ENCODE measurements at places on chromosomes 6 and 20.

- no peak for DNase-seq
Measured at GRCh38 chr6:155078331-155078745, 83.2 kb downstream of the TIAM2 start.

GRCh38 chr6:150346346-150346745, 22.5 kb upstream of the IYD start:
- DNase-seq = no peak

DNA sequence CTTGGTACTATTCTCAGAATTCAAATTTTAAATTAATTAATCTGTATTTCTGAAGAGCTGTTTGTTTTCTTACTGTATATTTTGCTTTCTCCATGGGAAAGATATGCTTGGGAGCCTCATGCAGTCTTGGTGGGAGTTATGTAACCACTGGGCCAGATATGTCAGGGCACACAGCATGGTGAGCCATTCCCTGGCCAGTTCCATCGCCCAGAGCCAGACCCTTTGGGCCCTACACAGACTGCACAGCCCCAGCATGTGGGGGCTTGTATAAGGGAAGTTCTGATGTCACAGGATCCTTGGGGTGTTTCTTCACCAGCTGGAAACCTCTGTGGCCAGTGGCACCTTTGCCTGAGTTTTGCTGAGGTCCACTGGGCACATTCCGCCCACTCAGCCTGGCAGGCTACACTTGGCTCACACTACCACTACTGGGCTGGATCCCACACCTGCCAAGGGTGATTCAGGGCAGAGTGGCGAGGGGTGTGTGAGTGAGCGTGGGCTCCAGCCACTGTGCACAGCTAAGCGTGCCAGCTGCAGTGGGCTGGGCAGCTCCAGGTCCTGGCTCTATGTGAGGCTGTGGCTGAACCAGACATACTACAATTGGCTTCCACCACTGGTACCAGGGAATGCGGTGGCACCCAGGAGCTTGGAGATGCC, 293.5 kb downstream of the ARHGAP18 start:
- DNase-seq = no peak

- no peak for DNase-seq
Measured at GRCh38 chr6:158264180-158264579, 48.1 kb upstream of the TULP4 start.

DNA sequence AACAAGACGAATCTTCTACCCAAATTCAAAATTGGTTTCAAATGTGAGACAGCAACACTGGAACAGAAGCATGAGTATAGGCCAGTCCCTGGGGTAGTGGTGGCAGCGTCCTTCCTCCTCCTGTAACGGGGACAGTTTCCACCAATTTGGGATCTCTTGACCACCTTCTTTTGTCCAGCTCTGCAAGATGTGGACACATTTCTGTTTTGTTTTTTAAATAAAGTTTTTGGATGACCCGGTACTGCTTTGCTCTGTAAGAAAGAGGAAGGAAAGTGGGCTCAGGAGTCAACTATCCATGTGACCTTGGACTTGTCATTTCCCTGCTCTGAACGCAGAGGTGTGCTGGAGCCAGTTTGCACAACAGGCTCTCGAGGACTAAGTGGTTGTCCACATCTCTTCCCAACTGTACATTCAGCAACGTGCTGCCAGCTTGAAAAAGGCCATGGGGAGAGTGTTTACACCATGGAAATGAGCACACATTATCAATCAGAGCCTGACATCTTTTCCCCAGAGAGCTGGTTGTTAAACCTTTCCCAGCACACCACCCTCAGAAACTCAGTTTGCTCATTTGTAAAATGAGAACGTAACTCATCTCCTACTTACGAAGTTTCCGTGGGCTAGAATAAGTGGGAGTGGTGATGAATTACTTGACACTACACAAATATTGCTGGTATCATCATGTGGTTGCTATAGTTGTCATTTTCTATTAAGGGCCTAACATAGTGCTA, 66.5 kb downstream of the ADTRP start:
- DNase-seq = no peak

DNA sequence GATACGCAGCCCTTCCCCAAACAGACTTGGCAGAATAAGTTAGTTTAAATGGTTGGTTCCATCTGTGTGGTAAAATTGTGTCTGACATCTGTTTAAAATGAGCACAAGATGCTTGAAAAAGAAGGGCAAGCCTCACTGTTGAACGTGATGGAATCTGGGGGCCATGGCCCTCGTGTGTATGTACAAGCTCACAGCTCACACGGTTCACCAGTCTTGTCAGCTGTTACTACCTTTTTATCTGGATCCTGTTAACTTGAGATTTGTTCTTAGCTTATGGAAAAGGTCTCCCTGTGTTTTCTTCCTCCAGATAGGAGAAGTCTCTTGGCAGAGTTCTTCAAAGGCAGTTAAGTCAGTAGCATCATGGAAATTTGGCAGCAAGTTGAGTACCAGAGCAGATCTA, 270.6 kb downstream of the KHDC1L start:
- DNase-seq = no peak

- peak; percentile 64 for DNase-seq
Measured at GRCh38 chr20:53622247-53623133, 28.9 kb upstream of the ZNF217 start.

- no peak for DNase-seq
Measured at GRCh38 chr6:96460052-96460700, 61.4 kb upstream of the UFL1 start.

DNA sequence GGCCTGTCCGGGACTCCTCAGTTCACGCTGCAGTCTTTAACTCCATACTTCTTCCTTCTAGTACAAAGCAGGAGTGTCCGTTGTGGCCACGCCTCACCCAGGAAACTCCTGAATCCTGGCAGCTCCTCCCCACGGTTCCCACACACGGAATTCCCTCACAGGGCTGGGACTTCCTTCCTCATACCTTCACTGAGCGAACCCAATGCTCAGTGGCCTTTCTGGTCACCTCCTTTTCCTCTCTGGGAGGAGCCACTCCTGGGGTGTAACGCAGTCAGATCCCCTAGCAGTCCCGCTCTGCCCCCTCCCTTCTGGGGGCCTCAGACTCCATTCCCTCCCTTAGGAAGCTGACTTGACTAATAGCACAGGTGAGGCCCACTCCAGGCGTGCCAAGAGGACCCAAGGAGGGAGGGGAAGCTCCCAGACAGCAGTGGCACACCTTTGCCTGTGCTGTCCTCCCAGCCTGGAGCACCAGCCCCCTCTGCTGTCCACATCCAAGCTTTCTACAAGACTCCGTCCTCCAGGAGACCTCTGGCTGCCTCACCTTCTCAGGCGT, at the start of gene SLC52A3:
SLC52A3 (minus strand) TSS at position 75 of the 553 bp plus-strand sequence. CDS start 2,726 bp downstream, outside the sequence.
- no peak for DNase-seq

DNA sequence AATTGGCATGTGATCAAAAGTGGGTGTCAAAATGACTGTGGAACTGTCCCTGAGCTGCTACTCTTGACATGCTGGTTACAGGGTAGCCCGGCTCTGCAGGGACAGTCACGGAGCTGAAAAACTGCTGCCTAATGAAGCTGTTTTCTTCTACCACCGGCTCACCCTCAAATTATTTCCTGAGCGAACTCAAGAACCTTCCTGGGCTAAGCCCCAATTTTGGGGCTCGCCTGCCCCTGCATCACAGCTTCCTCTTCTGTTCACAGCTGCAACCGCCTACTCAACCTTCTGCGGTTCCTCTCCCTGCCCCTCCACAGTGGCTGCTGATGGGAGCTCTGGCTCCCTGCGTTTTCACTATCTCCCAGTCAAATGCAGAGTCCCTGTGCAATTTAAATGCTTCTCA, 110.8 kb upstream of the MLN start:
- DNase-seq = peak; percentile 8

DNA sequence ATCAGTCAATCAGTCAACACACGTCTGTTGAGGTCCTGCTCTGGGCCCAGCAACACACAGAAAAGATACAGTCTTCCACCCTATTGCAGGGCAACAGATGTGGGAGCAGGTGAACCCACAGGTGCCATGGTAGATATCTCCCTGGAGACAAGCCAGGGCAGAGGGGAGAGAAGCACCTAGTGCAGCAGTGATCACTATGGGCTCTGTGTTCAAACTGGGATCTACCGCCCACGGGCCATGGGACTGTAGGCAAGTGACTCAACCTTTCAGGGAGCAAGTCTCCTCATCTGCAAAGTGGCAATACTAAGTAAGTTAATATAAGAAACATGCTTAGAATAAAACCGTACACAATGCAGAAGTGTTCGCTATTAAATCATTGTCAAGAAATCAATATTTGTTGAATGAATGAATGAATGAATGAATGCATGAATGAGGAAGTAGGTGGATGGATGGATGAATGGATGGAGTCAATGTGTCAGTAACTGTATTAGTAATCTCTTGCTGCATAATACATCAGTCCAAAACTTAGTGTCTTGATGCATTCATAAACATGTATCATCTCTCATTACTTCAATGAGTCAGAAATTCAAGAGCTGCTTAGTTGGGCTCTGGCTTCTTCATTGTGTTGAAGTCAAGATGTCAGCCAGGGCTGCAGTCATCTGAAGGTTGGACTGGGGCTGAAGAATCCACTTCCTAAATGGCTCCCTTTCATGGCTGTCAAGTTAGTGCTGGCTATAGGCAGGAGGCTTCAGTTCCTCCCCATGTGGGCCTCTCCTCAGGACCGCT, 31.9 kb upstream of the NFATC2 start:
- no peak for DNase-seq

- DNase-seq = no peak
Measured at GRCh38 chr6:22636452-22636851, 67.1 kb downstream of the HDGFL1 start.

- DNase-seq = no peak
Measured at GRCh38 chr20:57559658-57560553, 1.0 kb upstream of the PCK1 start.

- DNase-seq = no peak
Measured at GRCh38 chr20:19771031-19771430, 13.0 kb downstream of the RIN2 start.

DNA sequence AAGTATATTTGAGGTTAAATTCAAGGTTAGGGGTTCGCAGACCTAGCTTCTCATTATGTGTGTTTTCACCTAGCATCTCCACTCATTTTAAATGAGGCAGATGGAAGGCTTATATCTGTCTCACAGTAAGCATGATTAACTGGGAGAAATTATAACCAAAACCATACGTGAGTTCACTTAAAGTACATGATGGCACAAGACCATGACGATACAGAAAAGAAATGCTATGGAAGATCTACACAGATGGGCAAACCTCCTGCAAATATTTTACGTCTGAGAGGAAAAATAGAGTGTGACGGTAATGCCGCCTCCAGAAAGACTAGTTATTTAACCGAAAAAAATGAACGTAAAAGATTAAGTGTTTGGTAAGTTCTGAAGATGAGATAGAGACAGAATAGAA, 337.8 kb downstream of the FARS2 start:
- no peak for DNase-seq

GRCh38 chr6:168274037-168274952, 45.3 kb downstream of the DACT2 start:
- no peak for DNase-seq
